ENCODE measurements at places on chromosomes 3 and 15.

GRCh38 chr3:197258168-197258755 is 40.1 kb downstream of the DLG1 start:
- no peak for DNase-seq

DNA sequence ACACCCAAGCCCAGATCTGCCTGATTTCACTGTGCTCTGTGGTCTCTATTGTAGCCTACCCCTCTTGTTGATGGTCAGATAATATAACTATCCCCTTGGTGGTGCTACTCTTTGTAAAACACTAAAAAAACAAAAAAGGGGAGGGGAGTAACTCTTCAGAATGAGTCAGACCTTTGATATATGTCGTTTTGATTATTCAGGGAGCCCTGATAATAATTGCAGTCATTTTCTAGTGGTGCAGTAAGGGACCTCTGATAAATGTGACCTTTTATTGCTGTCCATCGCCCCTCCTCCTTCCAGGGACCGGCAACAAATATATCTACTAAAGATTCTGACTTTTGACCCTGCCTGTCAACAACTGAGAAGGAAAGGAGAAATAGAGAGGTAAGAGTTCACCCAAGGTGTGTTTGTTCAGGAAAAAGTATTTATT is 45.1 kb upstream of the MAGI1 start:
- DNase-seq, result no peak

DNA sequence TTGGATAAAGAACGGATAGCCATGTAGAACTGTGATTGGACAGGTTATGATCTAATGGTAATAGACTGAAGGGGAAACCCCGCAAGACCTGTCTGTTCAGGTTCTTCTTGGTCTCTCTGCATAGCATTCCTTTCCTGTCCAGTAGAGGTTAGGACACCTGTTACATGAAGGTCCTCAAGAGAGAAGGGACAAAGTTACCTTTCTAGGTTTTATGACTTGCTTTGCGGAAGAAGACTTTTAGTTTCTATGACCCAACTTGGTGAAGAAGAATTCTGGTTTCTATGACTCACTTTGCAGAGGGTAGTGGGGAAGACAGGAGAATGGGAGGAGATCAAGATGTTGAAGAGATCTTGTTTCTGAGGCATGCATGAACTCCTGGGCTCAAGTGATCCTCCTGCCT is 97.9 kb upstream of the C3orf80 start:
- DNase-seq, result no peak

DNA sequence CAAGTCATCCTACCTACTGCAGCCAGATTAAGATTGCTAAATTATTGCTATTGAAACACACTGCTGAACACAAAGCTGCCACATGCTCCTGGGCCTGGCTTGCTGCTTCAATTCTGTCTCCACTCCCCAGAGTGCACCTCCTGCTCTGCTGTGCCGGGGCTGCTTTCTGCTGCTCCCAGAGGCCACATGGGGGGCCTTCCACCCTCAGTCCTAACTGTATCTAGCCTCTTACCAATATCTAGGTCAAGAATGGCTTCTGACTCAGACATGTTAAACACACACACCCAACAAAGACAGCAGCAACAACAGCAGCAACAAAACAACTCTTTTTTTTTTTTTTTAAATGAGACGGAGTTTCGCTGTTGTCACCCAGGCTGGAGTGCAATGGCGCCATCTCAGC is 33.0 kb downstream of the MYZAP start:
- no peak for DNase-seq

GRCh38 chr3:138197058-138197457 is 10.0 kb downstream of the ARMC8 start:
- no peak for DNase-seq

DNA sequence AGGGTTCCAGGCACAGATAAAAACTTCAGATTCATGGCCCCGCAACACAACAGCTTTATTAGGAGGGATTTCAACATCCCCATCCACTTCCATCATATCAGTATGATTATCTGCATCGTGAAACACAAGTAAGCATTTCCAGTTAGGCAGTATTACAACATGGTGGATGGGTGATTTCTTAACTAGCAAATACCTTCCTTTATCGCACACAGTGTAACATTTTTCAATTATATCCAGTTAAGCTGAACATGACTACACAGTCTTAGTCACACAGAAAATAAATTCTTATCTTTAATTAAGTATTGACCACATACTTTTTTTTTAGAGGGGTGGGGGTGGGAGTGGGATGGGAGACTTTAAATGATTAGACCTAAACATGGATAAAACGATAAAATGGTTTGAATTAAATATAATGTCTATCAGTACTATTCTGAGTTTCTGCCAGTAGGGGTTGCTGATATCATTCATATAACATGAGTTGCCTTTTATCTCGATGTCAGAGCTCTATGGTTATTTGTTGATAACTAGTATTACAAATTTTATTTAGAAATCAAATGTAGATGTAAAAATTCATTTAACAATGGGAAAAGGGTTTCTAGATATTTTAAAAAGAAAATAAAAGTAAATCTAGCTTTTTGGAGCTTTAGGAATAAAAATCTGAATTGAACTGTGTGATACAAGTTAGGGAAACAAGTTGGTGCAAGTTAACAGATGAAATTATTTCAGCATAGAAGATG is 146.6 kb downstream of the TBL1XR1 start:
- DNase-seq, result no peak
